ENCODE measurements at places on chromosomes 4 and X.

GRCh38 chr4:16125571-16126445, 42.0 kb upstream of the PROM1 start:
- DNase-seq, result no peak

DNA sequence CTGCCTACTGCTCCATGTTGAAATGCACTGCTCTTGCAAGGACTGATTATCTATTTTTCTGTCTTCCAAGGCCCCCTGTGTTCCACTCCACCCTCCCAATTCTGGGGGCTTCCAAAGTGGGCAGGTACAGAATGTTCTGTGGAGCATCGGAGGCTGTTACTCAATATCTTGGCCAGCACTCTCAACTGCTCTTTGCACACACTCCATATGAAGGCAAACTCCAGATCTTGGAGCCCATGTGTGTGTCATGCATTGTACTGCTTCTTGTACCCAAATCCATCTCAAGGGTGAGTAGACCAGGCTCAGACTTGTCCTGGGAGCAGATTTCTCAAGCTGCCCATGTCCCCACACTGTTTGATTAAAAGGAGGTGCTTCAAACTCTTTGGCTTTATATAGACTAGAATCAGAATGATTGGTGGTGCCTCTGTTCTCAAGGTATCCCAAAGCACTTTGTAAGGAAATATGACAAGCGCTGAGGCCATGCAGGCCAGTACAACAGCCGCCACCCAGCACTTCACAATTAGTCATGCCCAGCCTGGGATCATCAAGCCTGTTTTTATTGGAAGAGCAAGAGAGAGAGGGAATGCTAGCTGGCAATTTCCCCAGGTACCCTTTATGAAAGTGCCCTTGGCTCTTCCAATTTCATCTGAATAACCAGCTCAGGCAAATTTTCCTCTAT, 44.3 kb downstream of the AR start:
- DNase-seq, result no peak

DNA sequence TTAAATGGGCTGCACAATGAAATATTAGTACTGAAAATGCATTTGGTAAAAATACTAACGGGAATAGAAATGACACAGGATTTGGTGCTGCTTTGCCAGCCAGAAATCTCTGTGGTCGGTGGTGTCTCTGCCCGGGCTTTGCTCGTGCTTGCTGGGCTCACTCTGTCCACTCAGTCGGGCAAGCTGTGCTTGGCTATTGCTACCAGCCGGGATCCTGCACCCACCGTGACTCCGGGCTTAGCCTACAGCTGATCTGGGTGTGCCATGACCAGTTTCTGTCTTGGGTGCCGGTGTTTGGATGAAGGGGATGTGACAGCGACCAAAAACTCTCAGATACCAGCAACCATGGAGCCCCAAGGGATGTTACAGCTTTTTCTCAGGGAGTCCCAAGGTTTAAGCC, 487.7 kb downstream of the TECRL start:
- no peak for DNase-seq

DNA sequence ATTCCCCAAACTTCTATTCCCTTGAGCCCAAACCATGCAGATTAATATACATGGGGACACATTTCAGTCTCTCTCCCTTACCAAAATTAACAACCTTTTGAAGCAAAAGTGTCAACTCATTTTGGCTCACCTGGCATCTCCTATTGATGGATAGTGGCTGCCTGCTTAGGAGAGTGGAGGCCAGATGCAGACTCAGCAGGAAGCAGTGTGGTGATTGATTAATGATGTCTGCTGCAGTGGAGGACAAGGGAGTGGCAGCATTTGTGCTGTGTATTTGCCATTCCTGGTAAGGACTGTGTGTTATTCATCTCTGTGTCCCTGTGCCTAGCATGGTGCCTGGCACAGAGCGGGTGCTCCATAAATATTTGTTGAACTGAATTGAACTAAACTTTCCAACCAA, 590.1 kb downstream of the RAB28 start:
- no peak for DNase-seq

DNA sequence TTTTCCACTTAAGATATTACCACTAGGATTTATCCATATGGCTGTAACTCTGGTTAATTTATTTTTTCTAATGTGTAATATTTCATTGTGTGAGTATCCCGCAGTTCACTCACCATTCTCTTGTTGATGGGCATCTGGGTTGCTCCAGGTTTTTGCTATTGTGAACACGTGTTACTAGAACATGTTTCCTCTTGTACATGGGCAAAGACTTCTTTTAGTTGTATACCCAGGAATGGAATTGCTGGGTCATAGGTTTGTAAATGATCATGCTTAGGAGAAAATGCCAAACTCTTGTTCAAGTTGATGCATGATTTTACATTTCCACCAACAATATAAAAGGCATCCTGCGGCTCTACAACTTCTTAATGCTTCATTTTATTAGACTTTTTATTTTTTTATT, 26.8 kb downstream of the SYNPO2 start:
- no peak for DNase-seq

- no peak for DNase-seq
Measured at GRCh38 chr4:37054531-37055077, 189.9 kb upstream of the NWD2 start.

- no peak for DNase-seq
Measured at GRCh38 chrX:17501746-17502145, 126.7 kb downstream of the NHS start.

- no peak for DNase-seq
Measured at GRCh38 chr4:23747281-23747735, 142.5 kb downstream of the PPARGC1A start.

- DNase-seq, result no peak
Measured at GRCh38 chr4:185793716-185794115, 18.3 kb downstream of the SORBS2 start.

All from NCI-H1048 (cell line).